ENCODE measurements at places on chromosomes 2 and 18.
A peak's percentile ranks its signal among the peaks of the same experiment; 100 is the strongest.

- no peak for DNase-seq
Observed at GRCh38 chr18:76859474-76860339, 37.4 kb downstream of the ZNF236 start.

- no peak for DNase-seq
Observed at GRCh38 chr2:105812180-105813044, 67.7 kb downstream of the NCK2 start.

GRCh38 chr2:177394594-177394973, 2.0 kb downstream of the AGPS start:
- no peak for DNase-seq

DNA sequence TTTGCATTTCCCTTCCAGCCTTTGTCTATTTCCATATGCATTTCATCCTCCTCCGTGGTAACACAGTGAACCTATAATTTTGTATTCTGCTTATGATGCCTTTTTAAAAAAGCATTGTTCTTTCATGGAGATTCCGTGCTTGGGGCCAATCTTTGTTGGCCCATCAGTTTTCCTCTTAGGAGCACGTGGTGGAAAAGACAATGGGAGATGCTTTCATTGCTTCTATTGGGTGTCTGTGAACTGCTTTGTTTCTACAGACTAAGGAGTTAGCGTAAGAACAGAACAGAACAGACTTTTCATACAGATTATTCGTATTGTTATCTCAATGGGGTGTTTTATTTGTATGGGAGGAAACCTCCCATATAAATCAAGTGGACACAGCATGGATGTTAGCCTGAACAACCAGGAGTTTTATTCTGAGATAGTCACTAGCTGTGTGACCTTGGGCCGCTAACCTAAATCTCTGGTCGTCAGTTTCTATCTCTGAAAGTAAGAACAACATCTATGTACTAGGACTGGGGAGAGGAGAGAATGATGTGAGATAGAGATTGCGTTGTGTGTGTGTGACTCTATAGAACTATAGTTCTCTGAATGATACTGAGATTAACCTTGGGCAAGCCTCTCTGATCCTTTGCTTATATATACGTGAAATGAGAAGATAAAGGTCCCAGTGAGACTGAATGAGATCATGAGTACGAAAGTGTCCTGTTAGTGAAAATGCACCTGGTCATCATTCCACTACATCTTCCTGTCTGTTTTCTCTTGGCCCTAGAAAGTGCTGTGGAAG, 22.9 kb upstream of the YWHAQ start:
- DNase-seq, result no peak

- DNase-seq, result no peak
Observed at GRCh38 chr2:182132605-182133004, 147.0 kb downstream of the PPP1R1C start.

DNA sequence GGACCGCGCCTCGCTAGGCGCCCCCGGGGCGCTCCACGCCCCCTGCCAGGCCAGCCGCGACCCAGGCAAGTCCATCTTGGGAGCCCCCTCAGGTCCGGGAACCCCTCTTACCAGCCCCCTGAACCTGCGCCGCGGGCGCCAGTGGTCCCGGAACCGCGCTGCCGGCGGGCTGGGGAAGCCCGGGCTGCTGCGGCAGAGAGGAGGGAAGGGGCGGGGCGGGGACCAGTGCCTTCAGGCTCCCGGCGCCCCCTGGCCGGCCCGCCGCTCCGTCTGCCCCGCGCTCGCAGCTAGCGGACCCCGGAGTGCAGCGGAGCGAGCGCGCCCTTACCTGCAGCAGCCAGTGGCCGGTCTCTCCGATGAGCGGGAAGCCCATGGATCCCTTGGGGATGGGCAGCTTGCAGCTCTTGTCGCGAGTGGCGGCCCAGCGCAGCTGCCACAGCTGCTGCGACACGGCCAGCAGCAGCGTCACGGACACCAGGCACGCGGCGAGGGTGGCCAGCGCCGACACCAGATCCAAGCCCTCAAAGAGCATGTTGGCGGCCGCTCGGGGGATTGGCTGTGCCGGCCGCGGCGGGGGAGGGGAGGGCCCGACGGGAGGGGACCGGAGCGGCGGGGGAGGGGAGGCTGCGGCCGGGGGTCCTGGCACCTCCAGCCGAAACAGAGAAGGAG, at the start of gene CYP26B1:
Gene CYP26B1, minus strand, starts transcription at position 560 of the 669 bp plus-strand sequence. Its CDS starts 28 bp downstream, at position 532.
- peak; percentile 64 for DNase-seq

DNA sequence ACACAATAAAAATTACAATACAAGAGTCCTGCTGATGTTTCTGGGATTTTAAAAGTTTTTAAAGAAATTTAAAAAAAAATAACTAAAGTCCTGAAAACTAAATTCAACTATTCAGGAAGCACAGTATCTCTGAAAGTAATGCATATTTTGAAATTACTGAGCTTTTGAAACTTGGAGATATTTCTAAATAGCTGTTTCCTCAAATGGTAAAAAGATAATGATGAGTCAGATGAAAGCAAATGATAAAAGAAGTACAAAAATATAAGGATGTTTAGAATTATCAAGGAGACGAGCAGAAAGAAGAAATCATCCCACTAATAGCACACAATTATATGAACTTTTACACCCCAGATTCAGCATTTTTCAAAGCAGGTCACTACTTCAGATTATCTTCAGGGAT, 90.2 kb upstream of the SLC25A52 start:
- no peak for DNase-seq

DNA sequence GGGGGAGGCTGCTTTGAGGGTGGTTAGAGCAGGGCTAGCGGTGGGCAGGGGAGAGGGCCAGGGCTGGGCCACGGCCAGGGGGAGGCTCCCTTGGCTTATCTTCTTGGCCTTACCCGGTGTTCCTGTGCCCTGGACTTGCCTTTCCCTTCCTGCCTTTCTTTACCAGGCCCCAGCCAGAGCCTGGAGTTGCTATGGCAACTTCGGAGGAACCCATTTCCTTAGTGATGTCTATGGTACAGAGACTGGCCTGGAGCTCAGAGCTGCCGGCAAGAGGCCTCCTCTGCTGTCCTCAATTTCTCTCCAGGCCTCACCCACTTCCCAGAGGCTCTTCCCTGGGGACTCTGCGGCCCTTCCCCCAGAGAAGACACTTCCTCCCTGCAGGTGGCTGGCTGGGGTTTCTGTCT, 11.5 kb downstream of the SPEG start:
- DNase-seq, result no peak

- DNase-seq, result no peak
Observed at GRCh38 chr2:237240252-237240651, 154.6 kb downstream of the COPS8 start.

GRCh38 chr2:66463206-66463755, 28.4 kb downstream of the MEIS1 start:
- no peak for DNase-seq

DNA sequence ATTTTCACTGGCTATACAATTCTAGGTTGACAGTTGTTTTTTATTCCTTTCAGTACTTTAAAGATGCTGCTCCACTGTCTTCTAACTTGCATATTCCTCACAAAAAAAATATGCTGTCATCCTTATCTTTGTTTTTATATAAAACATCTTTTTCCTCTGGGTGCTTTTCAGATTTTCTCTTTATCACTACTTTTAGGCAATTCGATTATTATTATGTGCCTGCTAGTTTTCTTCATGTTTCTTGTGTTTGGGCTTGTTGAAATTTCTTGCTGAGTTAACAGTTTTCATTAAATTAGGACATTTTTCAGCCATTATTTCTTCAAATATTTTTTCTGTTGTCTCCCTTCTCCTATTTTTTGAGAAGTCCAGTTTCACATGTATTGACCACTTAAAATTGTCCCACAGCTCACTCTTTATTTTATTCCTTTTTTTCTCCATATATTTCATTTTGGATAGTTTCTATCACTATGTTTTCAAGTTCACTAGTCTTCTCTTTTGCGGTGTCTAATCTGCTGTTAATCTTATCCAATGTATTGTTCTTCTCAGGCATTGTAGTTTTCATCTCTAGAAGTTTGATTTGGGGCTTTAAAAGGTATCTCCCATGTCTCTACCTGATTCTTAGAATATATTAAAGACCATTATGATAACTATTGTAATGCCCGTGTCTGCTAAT, 205.1 kb upstream of the SIX3 start:
- no peak for DNase-seq

GRCh38 chr2:98465456-98466226, 21.0 kb downstream of the INPP4A start:
- DNase-seq, result peak; percentile 87

GRCh38 chr2:230327418-230328154, 593 bp downstream of the SP140L start:
- no peak for DNase-seq

- DNase-seq, result no peak
Observed at GRCh38 chr2:212066546-212066945, 472.1 kb downstream of the ERBB4 start.

- DNase-seq, result no peak
Observed at GRCh38 chr18:61823595-61823994, 69.2 kb downstream of the RNF152 start.

GRCh38 chr18:59918997-59919396, 19.2 kb downstream of the PMAIP1 start:
- DNase-seq, result no peak

GRCh38 chr2:86139981-86140380, 33.9 kb downstream of the PTCD3 start:
- DNase-seq, result no peak

- DNase-seq, result no peak
Observed at GRCh38 chr2:210445116-210445707, 31.3 kb downstream of the LANCL1 start.

DNA sequence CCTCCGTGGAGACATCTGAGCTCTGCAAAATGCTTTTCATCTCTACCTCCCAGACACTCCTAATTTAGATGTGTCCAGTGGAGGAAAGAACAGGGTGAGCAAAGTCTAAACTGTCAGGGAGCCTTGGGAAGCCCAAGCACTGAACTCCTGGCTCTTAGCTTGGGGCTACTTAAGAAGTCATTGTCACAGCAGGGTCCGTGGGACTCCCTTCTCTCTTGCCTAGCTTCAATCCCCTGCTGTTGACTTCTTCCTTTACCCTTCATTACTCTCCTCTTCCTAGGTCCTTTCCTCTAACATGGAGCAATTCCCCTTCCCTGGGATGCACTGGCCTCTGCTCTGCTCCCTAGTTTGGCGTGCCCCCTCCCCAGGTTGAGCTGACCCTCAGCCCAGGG, 3.4 kb downstream of the OSR1 start:
- DNase-seq, result no peak

GRCh38 chr2:171824086-171824485, 70.0 kb downstream of the SLC25A12 start:
- DNase-seq, result no peak

DNA sequence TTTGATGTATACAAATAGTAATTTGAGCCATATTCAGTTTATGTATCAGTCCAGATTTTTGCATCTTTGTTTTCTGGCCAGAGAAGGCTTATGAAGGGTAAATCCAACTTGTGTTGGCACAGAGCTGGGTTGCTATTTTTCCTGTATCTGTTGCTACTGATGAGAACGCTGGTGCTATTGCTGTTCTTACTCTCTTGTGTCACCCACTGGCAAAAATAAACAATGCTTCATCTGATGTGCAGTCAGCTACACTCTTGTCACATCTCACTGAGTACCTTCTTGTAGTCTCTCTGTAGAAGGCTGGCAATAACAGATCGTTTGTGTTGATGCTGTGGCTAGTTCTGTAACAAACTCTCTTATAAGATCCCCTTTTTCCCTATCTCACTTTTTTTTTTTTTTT, 323.4 kb downstream of the CDH19 start:
- no peak for DNase-seq
